Airway epithelial cell (primary cell): ENCODE measurements at places on chromosomes 1 and 21. TPM values are rescaled to one million over a fixed set of nuclear protein-coding genes. Genes with fewer than 3 reads are reported as not detected.

Gene PTCH2
- total RNA-seq: not detected in 2 replicates

Gene ZNF593OS
- not detected in 2 replicates for total RNA-seq

Gene LRRC38
- total RNA-seq: not detected in 2 replicates

Gene KCNE2
- not detected in 2 replicates for total RNA-seq

Gene ARV1
- total RNA-seq: 20.7 and 24.1 TPM in 2 replicates

Gene SYT2
- total RNA-seq: under 0.01 TPM in 1 of 2 replicates, not detected in the other

Gene S100A8
- total RNA-seq: 1,254 and 1,417 TPM in 2 replicates

Gene FCRLB
- 1.6 and 2.7 TPM in 2 replicates for total RNA-seq

Gene FOXD2
- total RNA-seq: 0.05 and 0.14 TPM in 2 replicates

Gene S100A14
- 1,909 and 2,185 TPM in 2 replicates for total RNA-seq

Gene CR1L
- 0.07 TPM in 1 of 2 replicates, not detected in the other for total RNA-seq

Gene FTCD
- total RNA-seq: not detected in 2 replicates

Gene PKP1
- 256 and 357 TPM in 2 replicates for total RNA-seq

Gene MROH9
- total RNA-seq: not detected in 2 replicates

Gene CRYAA
- total RNA-seq: not detected in 2 replicates

Gene SLC39A1
- total RNA-seq: 92.6 and 96.6 TPM in 2 replicates

Gene C8A
- total RNA-seq: not detected in 2 replicates

Gene SPATA21
- not detected in 2 replicates for total RNA-seq

Gene PADI4
- total RNA-seq: not detected in 2 replicates

Gene PPFIA4
- 2.0 and 2.6 TPM in 2 replicates for total RNA-seq

Gene GBP6
- 75.2 and 93.7 TPM in 2 replicates for total RNA-seq

Gene LCE2A
- not detected in 2 replicates for total RNA-seq

Gene FAM110D
- total RNA-seq: not detected in 2 replicates

Gene ESPN
- 13.7 and 14.0 TPM in 2 replicates for total RNA-seq

Gene BPNT1
- 19.9 and 24.1 TPM in 2 replicates for total RNA-seq

Gene KMO
- not detected in 2 replicates for total RNA-seq

Gene SMIM1
- total RNA-seq: 0.79 and 3.6 TPM in 2 replicates

Gene AQP10
- 0.78 and 1.2 TPM in 2 replicates for total RNA-seq

Gene NOS1AP
- 0.07 and 1.6 TPM in 2 replicates for total RNA-seq

Gene MSH4
- total RNA-seq: not detected in 2 replicates

Gene SH2D5
- 8.5 and 15.4 TPM in 2 replicates for total RNA-seq

Gene AGBL4
- not detected in 2 replicates for total RNA-seq

Gene RGSL1
- not detected in 2 replicates for total RNA-seq

Gene OR10J1
- not detected in 2 replicates for total RNA-seq

Gene DENND2C
- total RNA-seq: 13.0 and 17.3 TPM in 2 replicates

Gene AKR7A3
- total RNA-seq: 0.14 and 0.19 TPM in 2 replicates

Gene MAP3K21
- 10.6 and 11.1 TPM in 2 replicates for total RNA-seq

Gene HEYL
- 0.14 TPM in 1 of 2 replicates, not detected in the other for total RNA-seq

Gene SELP
- not detected in 2 replicates for total RNA-seq

Gene IFI16
- total RNA-seq: 53.6 and 76.5 TPM in 2 replicates

Gene CFAP74
- 0.07 TPM in 1 of 2 replicates, not detected in the other for total RNA-seq
